HT-29 (cell line): ENCODE measurements at places on chromosomes 13 and 19. TPM values are rescaled to one million over a fixed set of nuclear protein-coding genes. Genes with fewer than 3 reads are reported as not detected.

Gene TEX29
- not detected in 2 replicates for total RNA-seq

Gene TEX26
- total RNA-seq: not detected in 2 replicates

Gene IZUMO2
- not detected in 2 replicates for total RNA-seq

DNA sequence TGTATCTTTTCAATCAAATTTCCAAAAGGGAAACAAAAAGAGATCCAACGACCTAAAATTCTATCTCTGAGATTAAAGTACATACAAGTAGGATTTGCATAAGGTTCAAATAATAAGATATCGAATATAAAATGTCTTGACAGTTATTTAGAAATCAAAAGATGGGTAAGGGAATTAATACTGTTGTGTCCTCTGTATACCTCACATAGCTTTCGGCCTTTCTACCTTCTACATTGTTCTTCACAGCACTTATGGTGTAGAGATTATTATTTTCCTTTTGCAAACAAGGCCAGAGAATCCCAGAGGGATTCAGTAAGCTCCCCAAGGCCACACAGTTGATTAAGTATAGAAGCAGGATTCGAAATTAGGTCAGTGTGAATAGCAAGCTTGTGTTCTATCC, 403.6 kb downstream of the SPRY2 start:
- no peak for DNase-seq

DNA sequence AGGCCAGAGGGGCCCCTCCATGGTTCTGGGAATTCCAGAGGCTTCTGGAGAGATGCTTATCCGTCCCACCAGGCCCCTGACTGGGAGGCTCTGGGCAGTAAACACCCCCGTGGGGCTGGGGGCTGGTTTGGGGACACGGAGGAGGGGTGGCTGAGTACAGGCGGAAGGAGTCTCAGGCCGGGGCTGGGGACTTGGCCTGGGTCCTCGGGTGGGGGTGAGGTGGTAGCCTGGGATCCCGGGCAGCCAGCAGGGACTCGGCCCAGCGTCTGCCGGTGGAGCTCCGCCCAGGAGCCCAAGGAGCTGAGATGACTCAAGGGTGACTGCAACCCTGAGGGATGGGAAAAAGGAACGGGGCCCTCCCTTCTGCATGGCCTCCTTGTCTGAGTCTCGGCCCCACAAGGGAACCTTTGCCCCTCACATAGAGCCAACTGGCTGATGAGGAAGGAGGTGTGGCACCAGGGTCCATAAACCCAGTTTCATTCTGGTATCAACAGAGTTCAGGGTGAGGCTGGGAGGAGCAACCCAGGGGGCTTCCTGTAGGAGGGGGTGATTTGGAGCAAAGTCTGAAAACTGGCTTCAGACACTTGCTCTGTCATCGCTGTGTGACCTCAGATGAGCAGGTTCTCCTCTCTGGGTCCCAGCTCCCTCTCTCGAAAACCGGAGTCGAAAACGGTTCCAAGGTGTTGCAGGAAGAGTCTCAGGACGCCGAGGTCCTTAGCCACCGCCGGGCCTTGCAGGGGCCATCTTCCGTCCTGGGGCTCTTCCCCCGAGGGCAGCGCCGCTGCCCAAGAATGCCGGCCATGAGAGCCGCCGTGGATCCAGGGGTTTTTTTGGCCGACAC, 809 bp downstream of the MISP start:
- DNase-seq: peak; percentile 72

GRCh38 chr19:2087621-2088100, 8.5 kb downstream of the MOB3A start:
- DNase-seq: no peak

Gene KIR2DL1
- total RNA-seq: not detected in 2 replicates

- DNase-seq: no peak
Observed at GRCh38 chr19:7301525-7301924, 7.3 kb upstream of the INSR start.

Gene TBXA2R
- total RNA-seq: not detected in 2 replicates

Gene TLE2
- 0.08 and 1.1 TPM in 2 replicates for total RNA-seq

DNA sequence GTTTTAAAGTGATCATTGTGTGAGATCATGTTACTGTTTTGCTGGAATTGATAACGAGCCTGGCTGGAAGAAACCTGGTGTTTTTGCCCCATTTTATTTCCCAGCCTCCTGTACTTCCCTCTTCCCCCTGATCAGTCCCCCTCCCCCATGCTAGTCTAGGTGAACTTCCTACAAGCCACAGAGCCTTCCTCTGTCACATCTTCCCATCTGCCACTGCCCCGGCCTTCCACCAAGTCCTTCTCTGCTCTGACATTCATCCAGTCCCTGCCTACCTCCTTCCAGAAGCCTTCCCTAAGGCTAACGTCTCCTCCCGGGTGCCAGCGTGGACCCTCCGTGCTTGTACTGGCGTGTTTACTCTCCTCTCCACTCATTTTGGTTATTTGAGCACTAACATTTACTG, 14.3 kb downstream of the FARP1 start:
- no peak for DNase-seq

DNA sequence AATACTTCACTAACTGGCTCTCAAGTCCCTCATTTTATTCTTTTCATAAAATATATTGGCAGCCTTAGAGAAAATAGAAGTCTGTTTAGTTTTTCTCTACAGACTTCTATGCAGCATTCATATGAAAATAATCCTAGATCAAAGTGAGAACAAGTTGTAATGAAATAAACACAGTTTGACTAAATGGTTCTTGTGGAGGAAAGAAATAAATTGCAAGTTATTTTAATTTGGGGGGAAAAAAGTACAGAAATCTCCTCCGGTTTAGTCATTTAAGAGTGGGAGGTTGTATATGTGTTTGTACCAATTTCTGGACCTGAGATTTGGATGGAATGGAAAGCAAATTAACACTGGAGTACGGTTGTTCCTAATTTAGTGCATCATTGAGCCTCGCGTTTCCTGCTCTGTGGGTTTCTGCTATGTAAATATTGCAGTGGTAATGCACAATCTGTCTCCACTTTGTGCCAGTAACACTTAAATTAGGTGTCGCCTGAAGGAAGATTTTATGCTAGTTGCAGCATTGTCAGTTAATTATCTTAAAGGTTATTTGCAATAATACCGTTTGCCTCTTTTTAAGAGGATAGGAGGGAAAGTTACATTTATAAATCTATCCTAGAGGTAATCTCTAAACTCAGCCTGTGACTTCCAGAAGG, 100.2 kb downstream of the ZIC5 start:
- no peak for DNase-seq

GRCh38 chr13:114324334-114324733, 10.0 kb downstream of the CHAMP1 start:
- no peak for DNase-seq

Gene PTBP1
- 464 and 599 TPM in 2 replicates for total RNA-seq

- DNase-seq: no peak
Observed at GRCh38 chr13:109389892-109390345, 396.5 kb downstream of the IRS2 start.

DNA sequence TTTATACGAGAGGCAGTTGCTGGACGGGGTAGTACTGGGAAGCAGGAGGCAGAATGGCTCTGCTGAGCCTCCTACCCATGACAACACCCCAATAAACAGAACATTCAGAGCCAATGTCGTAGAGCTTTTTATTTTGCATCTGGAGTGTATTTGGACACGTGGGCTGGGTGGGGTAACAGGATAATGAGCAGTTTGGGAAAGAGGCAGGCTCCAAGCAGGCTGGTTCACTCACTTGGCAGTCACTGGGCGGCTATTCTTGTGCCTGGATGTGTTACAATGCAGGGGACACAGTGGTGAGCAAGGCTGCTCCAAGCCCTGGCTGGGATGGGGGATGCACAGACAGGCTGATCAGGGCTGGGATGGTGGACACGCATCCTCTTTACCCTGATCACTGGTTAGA, 9.5 kb downstream of the ACTMAP start:
- DNase-seq: no peak

Gene ZFR2
- total RNA-seq: not detected in 2 replicates

Gene PSG11
- not detected in 2 replicates for total RNA-seq

DNA sequence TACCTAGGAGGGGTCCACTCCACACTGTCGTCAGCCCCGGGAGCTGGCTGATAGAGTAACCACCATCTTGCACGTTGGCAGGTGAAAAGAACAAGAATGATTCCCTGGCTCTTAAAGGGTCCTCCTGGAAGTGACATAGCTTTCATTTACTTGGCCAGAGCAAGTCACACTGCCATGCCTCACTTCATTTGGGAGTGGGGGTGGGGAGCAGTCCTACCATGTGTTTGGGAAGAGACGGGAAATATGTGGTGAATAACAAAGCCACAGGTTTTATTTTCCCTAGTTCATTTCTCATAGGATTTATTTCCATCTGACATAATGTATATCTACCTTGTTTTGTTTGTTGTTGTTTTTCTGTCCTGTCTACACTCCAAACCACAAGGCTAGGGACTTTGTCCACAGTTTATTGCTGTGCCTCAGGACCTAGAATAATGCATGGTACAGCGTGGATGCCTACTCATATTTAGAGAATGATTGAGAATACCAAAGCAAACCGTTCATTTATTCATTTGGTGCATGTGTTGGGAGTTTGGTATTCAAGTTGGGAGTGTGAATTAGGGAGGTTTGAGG, 26.8 kb downstream of the UBAC2 start:
- no peak for DNase-seq

GRCh38 chr13:71312923-71313322, 554.1 kb downstream of the DACH1 start:
- no peak for DNase-seq

Gene ZNF90
- total RNA-seq: not detected in 2 replicates

DNA sequence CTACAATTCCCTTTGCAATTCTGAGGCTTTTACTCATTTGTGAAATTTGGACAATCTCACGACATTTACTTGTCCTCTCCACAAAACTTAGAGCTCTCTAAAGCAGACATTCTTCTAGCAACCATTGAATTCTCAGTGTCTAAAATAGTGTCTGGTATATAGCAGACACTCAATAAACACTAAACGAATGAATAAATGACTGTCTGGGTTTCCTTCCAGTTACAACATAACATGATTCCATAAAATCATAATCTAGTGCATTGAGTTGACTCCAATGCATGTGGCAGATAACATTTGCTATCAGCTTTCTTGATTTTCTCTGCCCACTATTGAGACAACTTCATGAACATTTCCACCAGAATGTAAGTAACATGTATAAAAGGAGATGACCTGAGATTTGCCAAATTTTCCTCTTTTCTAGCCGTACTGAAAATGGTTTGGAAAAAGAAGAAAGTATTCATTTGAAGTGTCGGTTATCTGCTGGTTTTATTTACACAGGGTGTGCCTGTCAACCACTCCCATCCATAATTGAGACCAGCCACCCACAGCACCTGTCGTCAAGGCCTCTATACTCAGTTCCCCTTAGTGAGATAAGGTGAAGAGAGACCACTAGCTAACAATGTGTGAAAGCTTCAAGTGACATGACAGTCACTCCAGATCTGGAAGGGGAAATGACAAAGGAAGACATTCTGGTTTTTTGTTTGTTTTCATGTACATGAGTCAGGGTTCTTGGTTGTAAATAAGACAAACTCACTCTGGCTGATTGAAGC, 4.8 kb upstream of the SERP2 start:
- DNase-seq: peak; percentile 50

Gene LGALS14
- not detected in 2 replicates for total RNA-seq

Gene ACP7
- total RNA-seq: not detected in 2 replicates

- peak; percentile 54 for DNase-seq
Observed at GRCh38 chr13:91247768-91248167, 99.7 kb upstream of the MIR17HG start.

Gene GRIK5
- total RNA-seq: 0.21 TPM in 1 of 2 replicates, not detected in the other

Gene PRKCG
- total RNA-seq: 0.03 and 0.05 TPM in 2 replicates

Gene KLK2
- not detected in 2 replicates for total RNA-seq

GRCh38 chr13:108083056-108083455, 132.3 kb downstream of the LIG4 start:
- DNase-seq: no peak

- DNase-seq: no peak
Observed at GRCh38 chr19:11322269-11323024, 17.0 kb downstream of the RAB3D start.

GRCh38 chr13:26614721-26615120, 57.2 kb downstream of the WASF3 start:
- DNase-seq: no peak

GRCh38 chr13:73696271-73696670, 437.9 kb downstream of the KLF12 start:
- DNase-seq: no peak

DNA sequence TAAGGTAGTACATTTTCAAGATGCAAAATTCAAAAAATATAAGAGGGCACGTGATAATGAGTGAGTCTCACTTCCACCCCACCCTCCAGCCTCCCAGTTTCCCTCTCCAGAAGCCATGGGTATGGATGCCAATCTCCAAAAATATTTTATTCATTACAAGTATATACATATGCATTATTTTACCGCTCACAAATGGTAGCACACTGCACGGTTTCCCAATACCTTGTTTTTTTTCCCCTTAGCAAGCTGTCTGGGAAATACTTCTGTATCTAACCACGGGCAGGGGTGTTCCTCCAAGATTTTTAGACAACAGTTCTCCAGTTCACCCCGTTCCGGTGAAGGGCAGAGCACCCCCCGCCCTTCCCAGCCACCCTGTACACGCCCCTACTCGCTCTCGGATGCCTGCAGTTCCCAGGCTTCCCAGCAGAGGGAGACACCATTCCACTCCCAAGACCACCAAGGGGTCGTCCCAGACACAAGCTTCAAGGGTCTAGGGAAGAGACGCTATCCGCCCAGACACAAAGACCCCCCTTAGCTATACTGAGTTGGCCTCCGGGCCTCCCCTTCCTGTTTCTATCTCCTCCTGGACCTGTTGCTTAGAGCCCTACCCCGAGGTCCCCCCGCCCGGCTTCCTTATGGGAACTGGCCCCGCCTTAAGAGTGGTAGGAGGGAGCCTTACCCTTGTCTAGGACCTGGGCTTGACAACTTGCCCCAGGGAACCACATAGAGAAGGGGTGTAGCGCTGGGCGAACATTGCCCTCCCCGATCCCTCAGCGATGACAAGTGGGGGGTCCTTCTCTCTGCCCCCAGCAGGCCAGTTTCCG, 1.1 kb upstream of the FXYD3 start:
- DNase-seq: peak; percentile 74
